ENCODE measurements at places on chromosomes 7 and 10. TPM values are rescaled to one million over a fixed set of nuclear protein-coding genes. Genes with fewer than 3 reads are reported as not detected.

DNA sequence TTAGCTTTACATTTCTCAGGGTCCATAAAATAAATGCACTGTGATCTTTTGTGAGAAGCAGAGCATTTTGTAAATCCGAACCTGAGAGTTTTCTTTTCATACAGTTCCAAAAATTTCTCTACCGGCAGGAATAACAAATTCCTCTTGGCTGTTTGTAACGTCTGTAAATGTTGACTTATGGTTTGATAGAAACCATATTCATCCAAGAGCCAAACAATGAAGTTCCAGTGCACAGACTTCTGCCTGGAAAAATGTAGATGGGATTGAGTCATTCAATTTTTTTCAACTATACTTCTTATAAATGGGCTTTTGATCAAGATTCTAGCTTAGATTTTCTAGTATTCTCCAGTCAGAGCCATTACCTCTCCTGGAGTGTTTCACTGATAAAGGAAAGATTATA lies 530.6 kb downstream of the TFEC start:
- peak; percentile 47 for DNase-seq
- no peaks in the 10 kb centered on the region for H3K4me1 ChIP-seq
- H3K27me3 ChIP-seq = no peaks in the 10 kb centered on the region
- no peak overlapping the region for H3K27ac ChIP-seq
- H3K36me3 ChIP-seq = no peaks in the 10 kb centered on the region
- no peak overlapping the region for H3K4me3 ChIP-seq

DNA sequence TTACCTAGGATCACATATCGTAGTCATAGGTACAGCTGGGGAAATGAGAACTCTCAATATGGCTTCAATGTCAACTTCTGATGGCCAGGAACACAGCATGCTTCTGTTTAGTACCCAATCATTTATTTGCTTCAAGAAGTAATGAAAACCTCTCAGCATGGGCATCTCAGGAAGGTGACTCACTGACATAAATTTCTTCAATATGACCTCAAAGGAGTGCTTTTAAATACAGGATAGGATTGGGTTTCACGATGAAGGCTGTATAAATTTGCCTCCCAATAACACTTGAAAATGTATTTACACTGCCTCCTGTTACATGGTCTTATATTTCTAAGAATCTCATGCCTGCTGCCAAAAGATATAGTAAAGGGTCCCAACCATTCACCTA lies 15.1 kb downstream of the ITGA8 start:
- H3K27ac ChIP-seq = no peak overlapping the region
- peaks cover 5% of the 10 kb centered on the region for H3K27me3 ChIP-seq
- no peaks in the 10 kb centered on the region for H3K36me3 ChIP-seq
- no peak overlapping the region for H3K4me3 ChIP-seq

- H3K4me3 ChIP-seq = no peak overlapping the region
- DNase-seq = no peak
- H3K36me3 ChIP-seq = no peaks in the 10 kb centered on the region
- no peak overlapping the region for H3K27ac ChIP-seq
These were observed 144.5 kb upstream of the BMPER start for GRCh38 chr7:33760834-33761233.

Gene BCCIP
- total RNA-seq = 65.8 TPM

Gene HOXA9
- 0.28 TPM for total RNA-seq

Gene NME8
- not detected for total RNA-seq

- no peaks in the 10 kb centered on the region for H3K27me3 ChIP-seq
- H3K4me1 ChIP-seq = peaks cover 15% of the 10 kb centered on the region
- H3K4me3 ChIP-seq = no peak overlapping the region
These were observed 46.2 kb downstream of the FAM53B start for GRCh38 chr10:124697837-124698544.

Gene ATXN7L1
- 4.3 TPM for total RNA-seq

GRCh38 chr7:68542831-68543230 lies 1055.4 kb upstream of the AUTS2 start:
- no peaks in the 10 kb centered on the region for H3K4me1 ChIP-seq
- no peaks in the 10 kb centered on the region for H3K36me3 ChIP-seq
- H3K27me3 ChIP-seq = no peaks in the 10 kb centered on the region
- no peak overlapping the region for H3K4me3 ChIP-seq

- no peak overlapping the region for H3K4me3 ChIP-seq
- no peaks in the 10 kb centered on the region for H3K36me3 ChIP-seq
- no peak overlapping the region for H3K27ac ChIP-seq
- H3K27me3 ChIP-seq = no peaks in the 10 kb centered on the region
- DNase-seq = no peak
These were observed 1.8 kb downstream of the LFNG start for GRCh38 chr7:2521341-2521745.

- no peaks in the 10 kb centered on the region for H3K4me1 ChIP-seq
- H3K36me3 ChIP-seq = no peaks in the 10 kb centered on the region
- H3K27me3 ChIP-seq = no peaks in the 10 kb centered on the region
- H3K4me3 ChIP-seq = no peak overlapping the region
- H3K27ac ChIP-seq = no peak overlapping the region
These were observed 32.4 kb upstream of the HGF start for GRCh38 chr7:81802251-81802650.

Gene CCL24
- total RNA-seq = not detected

GRCh38 chr7:133511252-133511651 lies 258.4 kb downstream of the EXOC4 start:
- no peaks in the 10 kb centered on the region for H3K27me3 ChIP-seq
- no peaks in the 10 kb centered on the region for H3K36me3 ChIP-seq
- DNase-seq = no peak
- H3K4me1 ChIP-seq = no peaks in the 10 kb centered on the region
- no peak overlapping the region for H3K27ac ChIP-seq

GRCh38 chr7:157129200-157129599 lies 9.5 kb upstream of the UBE3C start:
- H3K4me3 ChIP-seq = no peak overlapping the region
- no peaks in the 10 kb centered on the region for H3K36me3 ChIP-seq
- no peaks in the 10 kb centered on the region for H3K4me1 ChIP-seq
- DNase-seq = no peak

- no peak overlapping the region for H3K27ac ChIP-seq
- DNase-seq = no peak
- H3K4me1 ChIP-seq = peaks cover 24% of the 10 kb centered on the region
- H3K36me3 ChIP-seq = peaks cover 46% of the 10 kb centered on the region
These were observed 158.4 kb downstream of the NEURL1 start for GRCh38 chr10:103651783-103652476.

- no peak overlapping the region for H3K4me3 ChIP-seq
- peaks cover 24% of the 10 kb centered on the region for H3K36me3 ChIP-seq
- no peaks in the 10 kb centered on the region for H3K27me3 ChIP-seq
- DNase-seq = no peak
- peaks cover 3% of the 10 kb centered on the region for H3K4me1 ChIP-seq
These were observed 3.8 kb downstream of the BCCIP start for GRCh38 chr10:125827133-125827532.

GRCh38 chr10:132458586-132459300 lies 61.7 kb downstream of the PWWP2B start:
- no peak overlapping the region for H3K27ac ChIP-seq
- DNase-seq = no peak
- H3K4me3 ChIP-seq = no peak overlapping the region
- H3K36me3 ChIP-seq = no peaks in the 10 kb centered on the region

GRCh38 chr10:63474488-63474887 lies 8.7 kb upstream of the JMJD1C start:
- DNase-seq = no peak
- no peak overlapping the region for H3K27ac ChIP-seq
- H3K27me3 ChIP-seq = no peaks in the 10 kb centered on the region
- no peak overlapping the region for H3K4me3 ChIP-seq

Gene KCNMA1
- 25.6 TPM for total RNA-seq

- H3K27me3 ChIP-seq = 0 out of 2 replicates have a peak, but pooled peaks cover 2% of the 10 kb centered on the region
- DNase-seq = no peak
- H3K27ac ChIP-seq = no peak overlapping the region
- H3K4me3 ChIP-seq = no peak overlapping the region
- H3K36me3 ChIP-seq = no peaks in the 10 kb centered on the region
- H3K4me1 ChIP-seq = peaks cover 7% of the 10 kb centered on the region
These were observed 880.6 kb downstream of the LRMDA start for GRCh38 chr10:76311752-76312636.

GRCh38 chr10:43395571-43396060 lies 13.4 kb downstream of the HNRNPF start:
- peak overlapping the region; percentile 88 for H3K4me3 ChIP-seq
- H3K36me3 ChIP-seq = peaks cover 29% of the 10 kb centered on the region
- peak; percentile 28 for DNase-seq
- peaks cover 11% of the 10 kb centered on the region for H3K4me1 ChIP-seq

DNA sequence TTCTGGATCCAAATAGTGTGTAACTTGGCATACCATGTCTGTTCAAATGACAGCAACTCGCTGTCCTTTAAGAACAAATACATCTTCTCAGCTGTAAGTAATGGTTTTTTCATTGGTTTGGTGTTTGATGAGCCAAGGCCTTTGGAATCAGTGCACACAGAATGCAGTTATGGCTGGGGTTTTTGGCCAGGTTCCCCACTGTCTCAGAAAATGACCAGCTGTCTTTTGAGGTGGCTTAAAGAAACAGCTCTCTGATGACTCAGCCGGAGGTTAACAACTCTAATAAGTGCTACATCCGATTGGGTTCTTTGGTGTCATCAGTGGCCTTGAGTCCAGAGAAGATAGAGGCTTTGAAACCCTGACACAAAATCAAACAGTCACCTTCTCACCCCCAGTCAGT lies 688.4 kb downstream of the REEP3 start:
- DNase-seq = no peak
- no peak overlapping the region for H3K27ac ChIP-seq
- no peaks in the 10 kb centered on the region for H3K27me3 ChIP-seq
- no peaks in the 10 kb centered on the region for H3K4me1 ChIP-seq
- no peak overlapping the region for H3K4me3 ChIP-seq
- H3K36me3 ChIP-seq = no peaks in the 10 kb centered on the region

Gene FAM25C
- not detected for total RNA-seq

Gene ASZ1
- not detected for total RNA-seq

Gene MKX
- 0.28 TPM for total RNA-seq
